ENCODE measurements at places on chromosomes 16 and 17.

DNA sequence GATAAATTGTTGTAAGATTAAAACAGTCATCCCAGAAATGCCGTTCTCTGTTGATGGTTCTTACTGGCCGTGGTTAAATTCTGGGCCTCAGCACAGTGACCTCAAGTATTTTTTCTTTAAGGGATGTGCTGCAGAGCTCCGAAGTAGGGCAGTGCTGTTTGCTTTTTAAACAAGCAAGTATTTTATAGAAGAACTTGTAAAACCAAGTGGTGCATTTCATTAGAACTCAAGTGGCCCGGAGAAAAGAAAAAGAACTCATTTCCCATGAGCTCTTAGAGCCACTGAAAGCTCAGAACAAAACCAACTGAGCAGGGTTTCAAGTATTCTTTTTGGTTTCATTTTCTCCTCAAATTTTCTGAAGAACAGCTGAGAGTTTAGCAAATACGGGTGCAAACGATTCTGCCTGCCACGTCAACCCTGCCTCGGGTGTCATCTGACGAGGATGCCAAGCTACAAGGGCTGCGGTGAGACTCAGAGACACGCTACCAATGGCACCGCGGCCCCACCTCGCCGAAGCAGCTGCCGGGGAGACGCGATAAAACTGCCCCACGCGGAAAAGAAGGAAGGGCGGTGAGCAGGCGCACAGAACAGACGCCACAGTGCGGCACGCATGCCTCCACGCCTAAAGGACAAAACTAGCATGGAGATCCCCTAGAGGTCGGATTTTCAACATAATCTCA is 6.3 kb downstream of the LMF1 start:
- DNase-seq: no peak

DNA sequence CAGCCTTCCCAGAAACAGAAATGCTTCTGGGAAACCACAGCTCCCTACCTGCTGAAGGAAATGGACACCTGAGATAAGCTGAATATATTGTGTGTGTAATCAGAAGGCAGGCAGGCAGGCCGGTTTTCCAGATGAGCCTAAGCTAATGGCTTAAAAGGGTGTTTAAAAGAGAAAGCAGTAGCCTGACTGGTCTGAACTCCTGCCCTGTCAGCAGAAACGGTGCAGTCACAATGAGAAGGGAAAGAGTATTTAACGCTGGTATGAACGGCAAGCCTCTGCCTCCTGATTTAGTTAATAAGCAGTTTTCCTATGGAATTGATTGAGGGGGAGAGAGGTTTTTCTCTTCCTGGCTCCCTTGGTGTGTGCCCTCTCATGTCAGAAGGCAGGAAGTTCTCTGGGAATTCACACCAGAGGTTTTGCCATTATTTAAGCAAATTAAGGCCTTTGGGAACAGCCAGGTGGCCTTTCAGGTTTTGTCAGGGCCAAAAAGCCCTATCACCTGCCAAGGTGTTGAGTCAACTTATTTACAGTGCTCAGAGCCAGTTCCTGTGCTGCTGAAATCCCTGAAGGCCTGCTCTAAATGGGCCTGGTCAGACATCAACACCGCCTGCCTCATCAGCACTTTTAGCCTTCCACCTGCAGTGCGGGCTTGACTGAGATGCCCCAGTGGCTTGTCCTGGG is 41.6 kb downstream of the CDH1 start:
- no peak for DNase-seq

GRCh38 chr16:49782405-49782804 is 73.5 kb downstream of the ZNF423 start:
- no peak for DNase-seq

- DNase-seq: no peak
Observed at GRCh38 chr17:83191388-83192160, 112.2 kb downstream of the METRNL start.

DNA sequence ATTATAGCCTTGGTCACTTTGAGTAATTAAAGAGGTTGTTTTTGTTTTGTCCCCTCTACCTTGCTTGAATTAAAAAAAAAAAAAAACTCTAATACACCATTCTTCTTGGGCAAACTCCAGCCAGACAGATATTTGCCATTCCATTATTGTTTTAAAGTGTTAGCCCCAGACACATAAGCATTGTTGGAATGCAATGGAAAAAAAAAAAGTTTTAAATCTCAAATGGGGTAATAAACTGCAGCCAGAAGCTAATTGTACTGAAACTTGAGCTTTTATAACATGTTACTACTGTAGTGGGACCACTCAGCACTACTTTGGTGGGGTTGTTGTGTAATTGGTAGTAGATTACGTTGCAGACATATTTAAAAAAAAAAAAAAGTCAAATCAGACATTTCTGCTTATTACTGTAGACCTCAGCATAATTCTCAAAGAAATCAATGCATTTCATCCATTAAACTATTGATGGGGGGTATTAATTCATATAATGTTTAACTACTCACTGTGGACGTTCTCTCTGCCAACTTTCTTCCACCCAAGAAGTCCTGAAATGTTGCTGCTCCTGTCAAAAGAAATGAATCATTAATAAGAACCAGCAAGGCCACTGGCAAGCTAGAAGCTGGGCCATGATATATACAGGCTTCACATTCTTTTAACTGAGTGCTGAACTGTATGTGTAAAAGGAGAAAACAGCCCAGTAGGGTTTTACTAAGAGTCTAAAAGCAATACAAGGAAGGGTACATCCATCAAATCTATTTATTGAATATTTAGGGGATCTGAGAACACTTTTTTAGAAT is 626.6 kb upstream of the SOX9 start:
- DNase-seq: no peak

- no peak for DNase-seq
Observed at GRCh38 chr16:15605839-15606517, 37.0 kb downstream of the MARF1 start.

- DNase-seq: no peak
Observed at GRCh38 chr16:55508271-55508921, 476 bp upstream of the LPCAT2 start.

DNA sequence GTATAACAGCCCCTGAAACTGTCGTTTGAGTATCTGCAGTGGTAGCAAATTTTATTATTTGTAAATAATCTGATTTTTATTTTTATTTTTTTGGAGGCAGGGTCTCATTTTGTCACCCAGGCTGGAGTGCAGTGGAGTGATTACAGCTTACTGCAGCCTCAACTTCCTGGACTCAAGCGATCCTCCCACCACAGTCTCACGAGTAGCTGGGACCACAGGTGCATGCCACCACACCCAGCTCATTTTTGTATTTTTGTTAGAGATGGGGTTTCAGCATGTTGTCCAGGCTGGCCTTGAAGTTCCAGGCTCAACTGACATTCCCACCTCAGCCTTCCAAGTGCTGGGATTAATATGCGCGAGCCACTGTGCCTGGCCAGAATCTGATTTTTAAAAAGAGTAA is 2.8 kb downstream of the NDEL1 start:
- no peak for DNase-seq

DNA sequence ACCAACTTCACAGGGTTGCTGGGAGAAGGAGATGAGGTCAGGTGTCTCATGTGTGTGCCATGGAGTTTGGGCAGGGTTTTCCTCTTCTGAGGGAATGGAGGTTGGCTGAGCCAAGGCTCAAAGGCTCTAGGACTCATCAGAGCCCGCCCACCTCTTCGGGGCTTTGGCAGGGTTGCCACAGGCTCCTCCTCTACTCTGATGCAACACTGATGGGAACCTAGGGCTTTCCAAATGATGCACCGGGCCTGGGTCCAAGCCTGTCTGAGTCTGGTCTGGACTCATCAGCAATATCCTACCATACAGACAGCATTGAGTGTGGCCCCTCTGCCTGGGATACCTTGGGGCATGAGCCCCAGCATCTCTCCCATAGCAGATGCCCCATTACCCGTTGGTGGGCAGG is 59.5 kb upstream of the LHX1 start:
- DNase-seq: no peak

DNA sequence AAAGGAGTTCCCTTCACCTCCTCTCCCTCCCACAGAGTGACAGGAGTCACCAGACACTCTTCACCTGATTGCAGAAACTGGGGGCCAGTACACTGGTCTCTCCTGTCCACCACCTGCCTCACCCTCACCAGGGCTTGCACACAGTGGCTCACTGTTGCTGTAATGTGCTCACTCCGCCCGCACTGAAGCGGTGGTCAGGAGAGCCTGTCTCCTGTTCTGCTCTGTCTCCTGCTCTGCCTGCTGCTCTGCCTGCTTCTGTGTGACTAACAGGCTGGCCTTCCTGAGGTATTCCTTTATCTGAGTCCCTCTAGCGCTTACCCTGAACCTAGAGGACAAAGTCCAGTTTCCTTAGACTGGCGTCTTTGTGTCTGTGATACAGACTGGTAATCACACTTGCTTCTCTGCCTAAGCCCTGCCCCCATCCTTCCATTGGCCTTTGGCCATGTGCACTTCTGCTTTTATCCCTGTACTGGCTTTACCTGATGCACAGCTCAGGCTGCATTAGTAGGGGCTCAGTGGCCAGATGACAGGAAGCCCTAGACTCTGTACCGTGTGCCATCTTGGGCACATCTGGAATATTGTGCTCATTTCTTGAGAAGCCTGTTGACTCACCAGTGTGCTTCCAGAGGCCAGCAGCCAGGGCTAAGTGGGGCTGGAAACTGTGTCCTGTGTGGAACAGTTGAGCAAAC is 13.3 kb downstream of the PROCA1 start:
- DNase-seq: no peak

- DNase-seq: no peak
Observed at GRCh38 chr17:46851029-46851741, at the start of gene WNT9B. WNT9B (plus strand) TSS chr17:46851583; CDS start chr17:46851639, 56 bp downstream.

- no peak for DNase-seq
Observed at GRCh38 chr16:77043076-77043475, 147.9 kb upstream of the MON1B start.
